ENCODE measurements at places on chromosomes 7 and 10.
A peak's percentile ranks its signal among the peaks of the same experiment; 100 is the strongest.

DNA sequence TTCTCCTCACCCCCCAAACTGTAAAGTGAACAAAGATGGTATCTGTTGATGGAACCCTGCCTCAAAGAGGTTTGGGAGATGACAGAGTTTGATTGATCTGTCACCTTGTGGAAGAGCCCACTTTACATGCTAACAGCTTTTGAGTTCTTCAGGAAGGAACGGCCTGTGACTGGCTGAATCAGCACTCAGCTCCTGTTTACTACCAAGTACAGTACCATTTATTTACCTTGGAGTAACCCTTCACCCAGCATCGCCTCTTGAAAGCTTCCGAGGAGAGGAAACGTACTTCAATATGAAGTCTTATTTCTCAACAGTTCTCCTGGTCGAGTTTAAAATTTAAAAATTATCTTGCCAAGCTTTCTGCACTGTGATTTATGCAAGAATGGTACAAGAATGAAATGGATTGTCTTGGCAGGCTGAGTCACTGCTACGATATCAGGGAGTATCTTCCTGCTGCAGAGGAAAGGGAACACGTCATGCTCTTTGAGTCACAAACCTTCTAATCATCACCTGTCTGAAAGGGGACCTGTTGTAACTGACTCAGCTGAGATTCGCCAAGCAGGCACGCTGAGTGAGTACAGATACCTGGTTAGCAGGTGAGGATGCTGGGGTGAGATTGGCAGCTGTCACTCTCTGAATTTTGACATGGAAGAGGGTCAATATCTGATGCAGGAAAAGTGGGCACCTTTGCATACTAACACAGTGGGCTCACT, 30.1 kb downstream of the KLF6 start:
- DNase-seq, result no peak

- DNase-seq, result no peak
Measured at GRCh38 chr7:144510621-144511020, 107.1 kb upstream of the NOBOX start.

DNA sequence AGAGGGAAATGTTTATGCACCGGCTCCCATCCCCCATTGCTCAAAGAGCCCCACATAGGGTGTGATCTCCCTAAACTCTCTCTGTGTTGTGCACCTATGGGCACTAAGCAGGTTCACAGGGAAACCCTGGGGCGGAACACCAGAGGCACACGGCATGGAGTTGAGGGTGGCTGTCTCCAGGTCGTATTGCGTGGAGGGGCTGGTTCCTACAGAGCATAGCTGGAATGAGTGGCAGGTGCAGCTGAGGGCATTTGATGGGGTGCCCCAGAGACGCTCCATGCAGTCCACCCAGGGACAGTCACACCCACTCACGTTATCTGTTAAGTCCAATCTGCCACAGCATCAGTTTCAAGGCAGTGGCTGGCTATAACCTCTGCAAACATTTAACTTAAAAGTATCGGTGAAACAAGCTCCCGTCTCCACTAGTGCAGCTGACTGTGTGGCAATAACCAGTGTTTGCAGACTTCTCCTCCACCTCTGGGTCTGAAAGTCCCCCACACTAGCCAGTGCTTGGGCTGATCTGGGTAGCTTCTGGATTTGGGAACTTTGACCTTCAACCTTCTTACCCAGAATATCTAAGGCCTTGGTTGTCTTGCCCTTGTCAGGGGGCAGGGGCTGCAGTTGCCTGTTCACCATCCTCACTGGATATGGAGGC, 249.2 kb upstream of the ZNF32 start:
- DNase-seq, result no peak

GRCh38 chr10:27100813-27101347, 586 bp upstream of the ANKRD26 start:
- DNase-seq, result peak; percentile 1

GRCh38 chr7:101255796-101256195, 10.9 kb upstream of the FIS1 start:
- no peak for DNase-seq

- DNase-seq, result no peak
Measured at GRCh38 chr10:6819301-6819700, 239.2 kb upstream of the PRKCQ start.

GRCh38 chr10:71011141-71011540, 122.8 kb upstream of the PCBD1 start:
- DNase-seq, result no peak

- no peak for DNase-seq
Measured at GRCh38 chr7:95925971-95926370, 153.6 kb downstream of the DYNC1I1 start.

- DNase-seq, result no peak
Measured at GRCh38 chr7:37916017-37916672, 472 bp downstream of the SFRP4 start.

GRCh38 chr10:99682032-99682431, 22.7 kb downstream of the ENTPD7 start:
- no peak for DNase-seq

DNA sequence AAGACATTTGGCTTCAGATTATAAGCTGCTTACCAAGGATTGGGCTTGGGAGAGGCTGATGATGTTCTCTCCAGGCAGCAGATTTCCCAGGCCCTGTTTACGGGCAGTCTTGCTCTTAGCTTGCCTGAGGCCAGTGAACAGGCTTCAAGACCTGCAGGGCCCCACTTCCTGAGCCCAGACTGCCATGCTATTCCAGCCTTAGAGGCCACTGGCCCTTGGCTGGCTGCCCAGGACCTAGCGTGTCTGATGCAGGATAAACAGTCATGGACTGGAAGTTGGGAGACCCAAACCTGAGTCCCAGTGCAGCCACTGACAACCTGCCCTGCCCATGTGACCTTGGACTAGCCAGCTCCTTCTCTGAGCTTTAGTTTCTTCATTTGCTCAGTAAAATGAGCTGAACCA, 2.9 kb downstream of the PRXL2A start:
- no peak for DNase-seq

Data from left renal pelvis (tissue), 4 donors.